ENCODE measurements at places on chromosomes 11 and 22. TPM values are rescaled to one million over a fixed set of nuclear protein-coding genes. Genes with fewer than 3 reads are reported as not detected.

Gene TESMIN
- total RNA-seq: not detected

Gene IL18
- total RNA-seq: 3.6 TPM

Gene SLC15A3
- 9.5 TPM for total RNA-seq

Gene TPCN2
- 6.3 TPM for total RNA-seq

DNA sequence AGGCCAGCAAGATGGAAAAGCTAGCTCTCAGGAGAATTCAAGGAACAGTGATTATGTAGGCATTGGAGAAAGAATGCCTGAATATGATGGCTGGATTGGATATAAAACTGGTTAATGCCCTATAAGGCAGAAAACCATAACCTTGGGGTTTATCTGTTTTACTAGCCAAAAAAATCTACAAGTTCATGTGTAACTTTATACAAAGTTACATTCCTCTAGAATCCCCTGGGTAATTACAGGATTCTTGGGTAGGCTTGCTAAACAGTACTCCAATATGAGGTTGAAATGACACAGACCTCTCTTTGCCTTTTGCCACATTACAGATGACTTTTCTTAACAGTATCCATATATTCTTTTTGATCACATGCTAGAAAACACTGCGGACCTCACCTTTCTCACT lies 26.0 kb downstream of the TSPAN18 start:
- no peak overlapping the region for H3K4me3 ChIP-seq
- no peak overlapping the region for H3K27ac ChIP-seq
- peaks cover 69% of the 10 kb centered on the region for H3K4me1 ChIP-seq
- H3K27me3 ChIP-seq: no peaks in the 10 kb centered on the region

DNA sequence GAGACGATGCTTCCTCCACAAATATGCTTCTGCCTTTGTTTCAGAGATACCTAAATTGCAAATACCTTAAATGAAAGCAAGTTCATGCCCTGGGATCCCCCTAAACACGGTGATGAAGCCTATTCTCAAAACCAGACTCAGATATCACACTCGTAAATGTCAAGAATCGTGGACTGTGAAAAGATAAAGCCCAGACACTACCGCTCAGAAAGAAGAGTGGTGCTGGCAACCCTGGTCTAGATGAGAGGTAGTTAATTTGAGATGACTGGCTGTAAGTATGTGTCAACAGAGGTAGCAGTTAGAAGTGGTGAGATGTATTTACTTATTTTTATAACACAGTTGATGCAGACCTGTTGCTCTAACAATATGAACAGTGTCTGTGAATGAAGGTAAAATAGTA lies 2.5 kb downstream of the OVCH2 start:
- H3K36me3 ChIP-seq: no peaks in the 10 kb centered on the region
- H3K27ac ChIP-seq: no peak overlapping the region
- peaks cover 24% of the 10 kb centered on the region for H3K27me3 ChIP-seq
- DNase-seq: no peak
- H3K4me3 ChIP-seq: no peak overlapping the region
- H3K4me1 ChIP-seq: no peaks in the 10 kb centered on the region

DNA sequence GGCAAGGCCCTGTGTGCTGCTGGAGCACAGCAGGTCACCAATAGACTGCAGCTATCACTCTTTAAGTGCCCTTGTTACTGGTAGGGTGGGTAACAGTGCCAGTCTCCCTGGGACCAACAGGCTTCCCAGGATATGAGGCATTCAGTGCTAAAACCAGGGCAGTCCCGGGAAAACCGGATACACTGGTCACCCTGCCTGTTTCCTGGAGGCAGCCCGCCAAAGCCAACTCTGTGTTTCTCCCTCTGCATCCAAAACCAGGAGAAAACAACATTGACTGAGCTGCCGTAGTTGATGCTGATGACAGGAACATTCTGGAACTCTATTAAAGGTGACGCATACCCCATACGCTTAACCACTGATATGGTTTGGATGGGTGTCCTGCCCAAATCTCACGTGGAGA lies 149.1 kb downstream of the SHANK2 start:
- no peaks in the 10 kb centered on the region for H3K36me3 ChIP-seq
- no peak overlapping the region for H3K27ac ChIP-seq
- no peak for DNase-seq

DNA sequence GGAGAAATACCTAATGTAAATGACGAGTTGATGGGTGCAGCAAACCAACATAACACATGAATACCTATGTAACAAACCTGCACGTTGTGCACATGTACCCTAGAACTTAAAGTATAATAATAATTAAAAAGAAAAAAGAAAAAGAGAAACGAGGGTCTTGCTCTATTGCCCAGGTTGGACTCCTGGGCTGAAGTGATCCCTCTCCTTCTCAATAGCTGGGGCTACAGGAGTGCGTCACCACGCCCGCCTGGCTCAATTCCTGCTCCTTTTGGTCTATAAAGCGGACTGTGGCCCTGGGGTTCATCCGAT lies 521 bp upstream of the PTS start:
- no peaks in the 10 kb centered on the region for H3K36me3 ChIP-seq
- H3K4me3 ChIP-seq: peak overlapping the region; percentile 86
- peaks cover 6% of the 10 kb centered on the region for H3K4me1 ChIP-seq
- H3K27me3 ChIP-seq: no peaks in the 10 kb centered on the region
- no peak for DNase-seq
- H3K27ac ChIP-seq: peak overlapping the region; percentile 99

DNA sequence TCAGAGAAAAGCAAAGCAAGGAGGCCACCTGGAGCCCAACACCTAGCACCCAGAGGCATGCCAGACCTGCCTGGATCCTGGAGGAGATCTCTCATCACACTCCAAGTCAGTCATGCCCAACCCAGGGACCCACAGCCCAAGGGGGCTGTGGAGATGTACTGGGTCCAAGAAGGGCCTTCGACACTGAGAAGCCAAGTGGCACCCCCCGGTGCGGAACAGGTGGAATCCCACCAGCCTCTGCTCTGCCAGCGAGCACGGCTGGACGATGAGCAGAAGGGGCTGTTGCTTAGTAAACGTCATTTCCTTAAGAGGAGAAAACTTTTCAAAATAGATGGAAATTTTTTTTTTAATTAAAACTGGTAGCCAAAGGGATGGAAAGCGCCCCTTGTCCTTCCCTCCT lies 171.9 kb upstream of the GRK3 start:
- no peak overlapping the region for H3K27ac ChIP-seq
- H3K27me3 ChIP-seq: no peaks in the 10 kb centered on the region
- no peak for DNase-seq

DNA sequence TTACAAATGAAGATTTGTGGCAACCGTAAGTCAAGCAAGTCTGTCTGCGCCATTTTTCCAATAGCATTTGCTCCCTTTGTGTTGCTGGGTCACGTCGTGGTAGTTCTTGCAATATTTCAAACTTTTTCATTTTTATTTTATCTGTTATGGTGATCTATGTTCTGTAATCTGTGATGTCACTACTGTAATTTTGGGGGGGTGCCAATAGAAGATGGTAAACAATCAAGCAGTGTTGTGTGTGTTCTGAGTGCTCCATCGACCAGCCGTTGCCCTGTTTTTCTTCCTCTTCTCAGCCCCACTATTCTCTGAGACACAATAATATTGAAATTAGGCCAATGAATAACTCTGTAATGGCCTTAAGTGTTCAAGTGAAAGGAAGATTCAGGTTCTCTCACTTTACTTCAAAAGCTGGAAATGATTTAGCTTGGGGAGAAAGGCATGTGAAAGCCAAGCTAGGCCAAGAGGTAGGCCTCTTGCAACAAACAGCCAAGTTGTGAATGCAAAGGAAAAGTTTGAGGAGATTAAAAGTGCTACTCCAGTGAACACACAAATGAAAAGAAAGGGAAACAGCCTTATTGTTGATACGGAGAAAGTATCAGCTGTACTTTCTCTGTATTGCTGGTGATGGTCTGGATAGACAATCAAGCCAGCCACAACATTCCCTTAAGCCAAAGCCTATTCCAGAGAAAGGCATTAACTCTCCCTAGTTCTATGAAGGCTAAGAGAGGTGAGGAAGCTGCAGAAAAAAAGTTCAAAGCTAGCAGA lies 7.5 kb downstream of the ZC3H12C start:
- no peak overlapping the region for H3K27ac ChIP-seq
- H3K4me3 ChIP-seq: no peak overlapping the region
- no peak for DNase-seq
- no peaks in the 10 kb centered on the region for H3K36me3 ChIP-seq

- H3K27me3 ChIP-seq: no peaks in the 10 kb centered on the region
- no peak overlapping the region for H3K4me3 ChIP-seq
- no peaks in the 10 kb centered on the region for H3K36me3 ChIP-seq
- H3K27ac ChIP-seq: no peak overlapping the region
Measured at GRCh38 chr11:131549770-131550169, 179.4 kb downstream of the NTM start.

- DNase-seq: no peak
- H3K4me1 ChIP-seq: peaks cover 12% of the 10 kb centered on the region
- H3K27ac ChIP-seq: peak overlapping the region; percentile 10
- H3K27me3 ChIP-seq: no peaks in the 10 kb centered on the region
- H3K36me3 ChIP-seq: no peaks in the 10 kb centered on the region
Measured at GRCh38 chr11:22808571-22809197, 20.9 kb downstream of the SVIP start.

GRCh38 chr22:49632199-49633009 lies 195.3 kb downstream of the BRD1 start:
- peaks cover 8% of the 10 kb centered on the region for H3K27me3 ChIP-seq
- no peaks in the 10 kb centered on the region for H3K36me3 ChIP-seq
- H3K4me3 ChIP-seq: peak overlapping the region; percentile 54
- peak; percentile 68 for DNase-seq

DNA sequence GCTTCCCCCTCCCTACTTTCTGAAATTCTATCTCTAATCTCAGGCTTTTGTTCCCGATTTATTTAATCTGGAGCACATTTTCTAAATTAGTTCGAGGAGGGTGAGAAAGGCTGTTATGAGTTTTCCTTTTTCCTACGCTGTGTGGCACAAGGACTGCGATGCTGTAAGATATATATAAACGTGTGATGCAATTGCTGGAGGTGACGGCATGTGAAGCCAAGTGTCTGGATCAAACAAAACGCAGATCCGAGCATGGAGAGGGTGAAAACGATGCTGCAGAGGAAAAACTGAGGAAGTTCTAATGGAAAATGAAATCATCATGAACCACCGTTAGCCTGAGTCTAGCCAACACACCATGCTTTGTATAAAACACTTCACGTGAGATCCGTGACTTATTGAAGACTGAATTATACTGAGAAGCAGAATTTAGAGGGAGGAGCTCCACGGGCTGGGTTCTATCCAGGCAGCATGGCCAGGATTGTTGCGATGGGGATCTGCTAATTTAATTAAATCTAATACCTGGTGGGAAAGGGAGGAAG lies 4.4 kb downstream of the PKNOX2 start:
- H3K27ac ChIP-seq: peak overlapping the region; percentile 80
- no peak for DNase-seq
- H3K27me3 ChIP-seq: peaks cover 12% of the 10 kb centered on the region
- no peak overlapping the region for H3K4me3 ChIP-seq
- no peaks in the 10 kb centered on the region for H3K36me3 ChIP-seq
- peaks cover 37% of the 10 kb centered on the region for H3K4me1 ChIP-seq

DNA sequence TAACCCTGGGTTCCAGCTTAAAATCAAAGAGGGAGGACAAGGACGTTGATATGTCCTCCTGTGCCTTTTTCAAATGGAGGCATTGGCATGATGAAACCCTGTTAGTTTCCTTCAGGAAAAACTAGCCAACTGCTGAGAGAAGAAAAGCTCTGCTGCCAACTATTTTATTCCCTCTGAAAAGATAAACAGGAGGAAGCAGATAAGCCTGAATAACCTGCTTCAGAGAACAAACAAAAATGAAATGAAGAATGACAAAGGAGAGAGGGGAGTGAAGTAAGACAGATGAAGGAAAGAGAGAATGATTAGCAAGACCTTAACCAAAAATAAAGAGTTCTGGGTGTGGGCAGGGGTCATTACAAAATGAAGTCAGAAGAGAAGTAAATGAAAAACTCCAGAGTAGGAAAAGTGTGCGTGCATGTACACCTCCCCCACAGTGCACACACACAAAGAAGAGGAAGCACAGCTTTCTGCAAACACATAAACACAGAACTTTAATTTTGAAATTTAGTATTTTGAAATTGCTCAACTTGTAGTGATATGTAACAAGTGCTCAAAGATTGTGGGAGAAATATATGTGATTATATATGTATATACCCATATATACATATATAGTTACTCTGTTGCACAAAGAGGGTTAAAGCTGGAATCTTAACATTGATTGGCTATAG lies 332.2 kb downstream of the LUZP2 start:
- no peak for DNase-seq
- H3K4me3 ChIP-seq: no peak overlapping the region
- H3K36me3 ChIP-seq: no peaks in the 10 kb centered on the region
- no peaks in the 10 kb centered on the region for H3K4me1 ChIP-seq
- H3K27me3 ChIP-seq: no peaks in the 10 kb centered on the region

- no peak overlapping the region for H3K27ac ChIP-seq
- no peak for DNase-seq
- H3K4me1 ChIP-seq: peaks cover 6% of the 10 kb centered on the region
- no peaks in the 10 kb centered on the region for H3K27me3 ChIP-seq
Measured at GRCh38 chr11:125381499-125382044, 114.5 kb downstream of the FEZ1 start.

GRCh38 chr11:101803651-101804050 lies 111.2 kb upstream of the CEP126 start:
- H3K27ac ChIP-seq: no peak overlapping the region
- no peaks in the 10 kb centered on the region for H3K36me3 ChIP-seq
- no peaks in the 10 kb centered on the region for H3K4me1 ChIP-seq
- no peak overlapping the region for H3K4me3 ChIP-seq
- DNase-seq: no peak

DNA sequence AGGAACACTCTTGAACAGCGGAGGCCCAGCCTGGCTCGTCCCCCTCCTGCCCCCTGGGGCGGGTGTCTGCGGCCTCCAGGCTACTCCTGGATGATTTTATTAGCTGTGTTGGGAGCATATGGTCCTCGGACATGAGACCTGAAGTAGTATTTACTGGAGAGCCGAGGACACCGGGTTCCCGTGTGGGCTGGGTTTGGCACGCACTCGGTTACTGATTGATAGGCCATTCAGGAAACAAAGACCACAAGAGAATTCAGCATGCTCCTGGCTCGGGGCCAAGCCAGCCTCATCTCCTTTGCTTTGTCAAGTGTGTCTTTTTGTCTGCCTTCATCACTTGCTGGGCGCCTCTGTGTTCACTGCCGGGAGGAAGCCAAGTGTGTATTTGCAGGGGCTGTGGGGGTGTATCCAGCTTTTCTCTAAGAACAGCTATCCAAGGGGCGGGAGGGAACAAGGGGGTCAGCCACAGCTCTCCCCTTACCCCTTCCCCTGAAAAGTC lies 9.7 kb downstream of the FXYD2 start:
- H3K4me3 ChIP-seq: no peak overlapping the region
- no peaks in the 10 kb centered on the region for H3K27me3 ChIP-seq
- H3K36me3 ChIP-seq: no peaks in the 10 kb centered on the region
- peaks cover 18% of the 10 kb centered on the region for H3K4me1 ChIP-seq
- peak overlapping the region; percentile 65 for H3K27ac ChIP-seq
